Stimulated activated CD4-positive, alpha-beta T cell treated with anti-CD3 and anti-CD28 coated beads, Interleukin-12 subunit alpha, Interleukin-12 subunit beta, amount 100 ng/mL, for 4 hours (primary cell): ENCODE measurements at places on chromosomes 6 and 20.

DNA sequence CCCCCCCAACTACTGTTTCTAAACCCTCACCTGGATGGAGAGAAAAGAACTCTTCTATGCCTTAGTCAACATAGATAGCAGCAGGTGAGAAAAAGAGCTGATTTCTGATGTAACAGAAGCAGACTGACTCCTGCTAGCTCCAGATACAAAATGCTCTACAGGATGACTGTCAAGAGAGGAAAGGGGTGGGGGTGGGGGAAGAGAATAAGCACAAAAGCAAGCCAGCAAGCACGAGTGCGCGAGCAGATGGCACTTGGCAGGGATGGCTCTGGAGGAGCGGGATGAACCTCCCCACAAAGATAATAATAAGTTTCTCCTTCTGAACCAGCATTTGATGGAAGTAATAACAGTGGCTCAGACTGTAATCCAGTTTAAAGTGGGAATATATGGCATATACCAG lies 45.6 kb upstream of the SPDEF start:
- DNase-seq, result no peak

GRCh38 chr6:129874837-129875236 lies 13.7 kb upstream of the TMEM244 start:
- no peak for DNase-seq

- no peak for DNase-seq
These were observed 17.3 kb downstream of the PLCG1 start for GRCh38 chr20:41154436-41155176.

DNA sequence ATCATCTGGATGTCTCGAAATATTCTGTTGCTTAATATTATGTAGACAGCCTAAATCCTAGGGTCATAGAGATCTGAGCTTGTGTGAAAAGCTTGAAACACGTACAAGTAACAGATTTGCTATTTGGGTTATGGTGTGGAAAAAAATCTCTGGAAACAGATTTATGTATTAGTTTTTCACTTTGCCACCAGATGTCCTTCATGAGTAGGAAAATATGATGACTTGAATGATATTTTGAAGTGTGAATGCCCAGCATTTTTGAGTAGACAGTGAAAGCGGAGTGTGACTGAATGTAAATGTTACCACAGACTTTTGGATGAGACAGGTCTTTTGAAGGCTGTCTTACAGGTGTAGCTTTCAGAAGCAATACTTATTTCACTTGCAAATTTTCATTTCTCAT lies 4.2 kb upstream of the BMP6 start:
- no peak for DNase-seq

GRCh38 chr20:59455402-59456341 lies 148.7 kb upstream of the PHACTR3 start:
- DNase-seq, result no peak

- no peak for DNase-seq
These were observed 133.5 kb upstream of the CCDC28A start for GRCh38 chr6:138640028-138640427.

DNA sequence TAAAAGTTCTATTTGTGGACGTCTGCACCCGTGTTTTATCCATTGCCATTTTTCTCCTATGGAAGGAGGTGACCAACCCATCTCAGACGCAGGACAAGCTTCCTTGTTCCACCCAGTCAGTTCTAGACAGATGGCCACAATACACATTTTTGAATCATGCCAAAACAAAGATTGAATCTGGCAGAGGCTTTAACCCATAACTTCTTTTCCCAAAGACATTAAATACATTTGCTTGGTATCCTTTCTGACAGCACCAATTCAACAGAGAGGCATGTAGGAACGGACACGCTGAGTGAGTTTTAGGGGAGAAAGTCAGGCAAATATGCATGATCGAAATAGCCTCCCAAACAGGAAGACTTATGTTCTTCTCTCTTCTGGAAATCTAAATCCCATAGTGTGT lies 552.7 kb upstream of the AGPAT4 start:
- DNase-seq, result no peak

GRCh38 chr6:128417698-128418097 lies 102.7 kb downstream of the PTPRK start:
- no peak for DNase-seq

- no peak for DNase-seq
These were observed 4.3 kb upstream of the SGK1 start for GRCh38 chr6:134322216-134322615.

GRCh38 chr6:12436683-12437082 lies 146.5 kb downstream of the EDN1 start:
- no peak for DNase-seq

DNA sequence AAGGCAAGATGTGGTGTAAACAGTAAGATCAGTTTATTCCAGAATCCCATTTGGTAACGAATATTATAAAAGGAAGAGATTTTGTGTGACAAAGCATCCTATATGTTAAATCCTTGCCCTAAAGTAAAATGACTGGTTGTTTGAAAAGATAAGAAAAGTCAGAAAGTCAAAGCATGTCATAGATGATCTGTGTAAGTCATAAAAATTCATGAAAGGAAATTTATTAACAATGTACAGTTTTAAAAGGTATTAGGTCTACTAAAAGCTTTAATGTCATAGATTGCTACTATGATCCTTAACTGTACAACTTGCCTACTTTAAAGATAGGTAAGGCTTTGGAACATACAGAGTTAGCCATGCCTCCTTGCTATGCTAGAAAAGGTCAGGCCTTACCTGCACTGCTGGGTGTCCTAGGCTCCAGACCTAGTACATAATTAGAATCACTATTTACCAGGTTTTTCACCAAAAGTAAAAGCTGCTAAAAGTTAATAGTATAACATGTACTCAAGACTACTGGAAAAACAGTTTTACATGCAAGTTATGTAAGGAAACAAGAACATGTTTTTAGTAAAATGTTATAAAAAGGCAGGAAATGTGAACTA lies 1090.1 kb upstream of the ADGRB3 start:
- DNase-seq, result no peak

- no peak for DNase-seq
These were observed 127.9 kb downstream of the WDR27 start for GRCh38 chr6:169573883-169574282.

- DNase-seq, result no peak
These were observed 841.6 kb upstream of the GJE1 start for GRCh38 chr6:141290941-141291721.

DNA sequence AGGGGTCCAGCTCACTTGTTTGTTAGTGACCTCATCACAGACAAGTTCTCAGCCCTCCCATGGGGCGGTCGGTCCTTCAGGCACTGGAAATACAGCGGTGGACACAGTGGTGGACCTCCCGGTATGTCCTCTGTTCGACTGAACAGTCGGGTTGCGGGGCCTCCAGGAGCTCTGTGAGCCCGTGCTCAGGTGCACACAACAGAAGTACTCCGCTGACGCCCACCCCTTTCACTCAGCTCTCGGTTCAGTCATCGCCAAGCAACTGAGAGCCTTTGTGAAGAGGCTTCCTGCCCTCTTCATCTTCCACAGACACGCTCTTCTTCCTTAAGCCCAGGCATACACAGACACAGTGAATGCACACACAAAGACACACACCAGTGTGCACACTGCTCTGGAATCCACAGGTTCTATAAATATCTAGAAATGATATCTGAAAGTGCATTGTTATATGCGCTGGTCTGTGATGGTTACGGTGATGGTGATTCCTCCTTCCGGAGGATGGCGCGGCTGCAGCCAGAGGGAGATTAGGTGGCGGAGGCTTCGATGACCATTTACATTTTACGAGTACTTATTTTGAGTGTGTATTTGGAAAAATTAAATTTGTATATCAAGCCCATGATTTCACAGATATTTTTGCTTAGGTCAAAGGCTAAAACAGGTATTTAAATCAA lies 46.8 kb upstream of the BHLHE23 start:
- no peak for DNase-seq

GRCh38 chr20:51938559-51939258 lies 136.4 kb upstream of the SALL4 start:
- no peak for DNase-seq

- DNase-seq, result no peak
These were observed 23.1 kb downstream of the PFDN4 start for GRCh38 chr20:54231036-54231435.

- DNase-seq, result no peak
These were observed 152.6 kb upstream of the SMLR1 start for GRCh38 chr6:130674604-130675003.

GRCh38 chr20:14214046-14214445 lies 123.4 kb downstream of the FLRT3 start:
- no peak for DNase-seq

GRCh38 chr6:111283707-111284106 lies 196.4 kb downstream of the SLC16A10 start:
- no peak for DNase-seq

GRCh38 chr6:21180800-21181337 lies 412.7 kb upstream of the SOX4 start:
- no peak for DNase-seq

- DNase-seq, result no peak
These were observed 96.5 kb downstream of the ERMARD start for GRCh38 chr6:169847901-169848311.

- no peak for DNase-seq
These were observed 26.7 kb downstream of the HCK start for GRCh38 chr20:32078791-32079190.

- DNase-seq, result no peak
These were observed 64.5 kb downstream of the ZDHHC14 start for GRCh38 chr6:157445277-157446009.

- DNase-seq, result no peak
These were observed 34.9 kb upstream of the UTRN start for GRCh38 chr6:144250276-144250675.

- DNase-seq, result no peak
These were observed 21.6 kb downstream of the RALGAPA2 start for GRCh38 chr20:20690676-20691476.

GRCh38 chr6:134750669-134751068 lies 199.2 kb downstream of the ALDH8A1 start:
- DNase-seq, result no peak

- DNase-seq, result no peak
These were observed 112.1 kb downstream of the LY86 start for GRCh38 chr6:6700407-6701270.

- DNase-seq, result no peak
These were observed 37.3 kb downstream of the BLTP3A start for GRCh38 chr6:34829137-34829536.

DNA sequence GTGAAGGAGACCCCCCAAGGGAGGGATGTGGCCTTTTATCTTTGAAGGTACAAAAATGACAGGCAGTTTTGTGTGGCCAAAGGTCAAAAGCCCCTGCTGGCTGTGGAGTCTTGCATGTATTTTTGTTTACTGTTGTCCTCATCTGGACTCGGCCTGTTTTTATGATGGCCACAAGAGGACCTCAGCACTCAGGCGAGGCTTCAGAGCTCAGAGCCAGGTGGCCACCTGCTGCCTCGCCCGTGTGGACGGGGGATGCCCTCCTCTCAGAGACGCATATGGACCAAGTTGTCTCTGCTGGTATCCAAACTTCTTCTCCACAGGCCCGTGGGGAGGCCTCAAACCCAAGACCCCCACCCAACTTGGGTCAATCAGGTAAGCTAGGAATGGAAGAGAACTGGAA lies 118.2 kb downstream of the DACT2 start:
- DNase-seq, result no peak

GRCh38 chr6:110233770-110234374 lies 53.6 kb downstream of the CDC40 start:
- DNase-seq, result no peak

DNA sequence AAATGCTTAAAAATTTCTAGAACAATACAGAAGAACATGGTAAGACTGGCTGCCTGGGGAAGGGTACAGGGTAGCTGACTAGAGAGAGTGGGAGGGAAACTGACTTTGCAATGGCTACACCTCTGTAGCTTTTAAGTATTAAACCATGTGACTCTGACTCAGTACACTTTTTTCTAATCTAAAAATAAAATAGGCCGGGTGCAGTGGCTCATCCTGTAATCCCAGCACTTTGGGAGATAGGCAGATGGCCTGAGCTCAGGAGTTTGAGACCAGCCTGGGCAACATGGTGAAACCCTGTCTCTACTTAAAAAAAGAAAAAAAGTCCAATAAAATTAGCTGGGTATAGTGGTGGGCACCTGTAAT lies 18.5 kb downstream of the ATP9A start:
- no peak for DNase-seq

- no peak for DNase-seq
These were observed 83.4 kb upstream of the NEDD9 start for GRCh38 chr6:11315743-11316437.

- no peak for DNase-seq
These were observed 292.6 kb upstream of the NT5E start for GRCh38 chr6:85157311-85157710.

DNA sequence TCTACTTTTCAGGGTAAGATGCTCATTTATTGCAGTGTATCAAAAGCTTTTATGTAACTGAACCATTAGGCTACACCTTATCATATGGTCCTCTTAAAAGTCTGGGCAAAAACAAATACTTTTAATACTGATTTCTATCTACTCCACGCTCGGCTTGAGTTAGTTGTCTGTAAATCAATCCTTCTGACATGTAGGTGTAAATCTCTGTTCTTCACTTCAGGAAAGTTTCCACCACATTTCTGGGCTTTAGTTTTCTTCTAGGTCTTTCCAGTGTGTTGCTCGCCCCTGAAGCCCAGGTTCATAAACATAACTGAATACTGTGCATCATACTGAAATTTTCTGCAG lies 89.2 kb upstream of the RNF217 start:
- no peak for DNase-seq

DNA sequence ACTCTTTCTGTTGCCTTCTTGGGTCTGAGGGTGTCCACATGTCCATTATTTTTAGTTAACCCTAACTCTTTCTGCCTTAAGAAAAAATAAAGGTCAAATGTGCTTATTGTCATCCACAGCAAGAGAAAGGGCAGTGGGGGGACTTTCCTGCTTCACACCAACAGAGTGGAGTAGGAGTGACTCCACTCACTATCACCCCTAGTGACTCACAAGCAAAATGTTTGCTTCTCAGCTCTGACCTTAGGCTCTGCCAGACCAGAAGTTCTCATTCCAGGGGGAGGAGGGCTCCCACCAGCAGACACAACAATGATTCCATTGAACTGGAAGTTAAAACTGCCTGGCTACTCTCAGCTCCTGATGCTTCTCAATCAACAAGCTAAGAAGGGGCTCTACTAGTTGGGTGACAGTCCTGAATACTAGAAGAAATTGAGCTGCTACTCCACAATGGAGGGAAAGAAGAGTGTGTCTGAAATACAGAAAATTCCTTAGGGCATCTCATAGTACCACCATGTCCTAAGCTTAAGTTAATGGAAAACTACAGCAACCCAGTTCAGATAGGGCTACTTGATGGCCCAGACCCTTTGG lies 83.9 kb upstream of the AFDN start:
- DNase-seq, result no peak

- no peak for DNase-seq
These were observed 10.9 kb downstream of the NINL start for GRCh38 chr20:25574411-25574810.

GRCh38 chr20:37494301-37494700 lies 26.7 kb upstream of the NNAT start:
- DNase-seq, result no peak
